HS-27A (cell line): ENCODE measurements at places on chromosomes 3 and 15.

GRCh38 chr15:80985981-80986380, 3.6 kb downstream of the MESD start:
- no peak for DNase-seq

GRCh38 chr3:188446766-188447165, 292.8 kb downstream of the LPP start:
- no peak for DNase-seq

GRCh38 chr3:172268425-172268824, 179.8 kb downstream of the GHSR start:
- DNase-seq = no peak

- DNase-seq = no peak
Observed at GRCh38 chr3:160409812-160410610, 10.6 kb downstream of the SMC4 start.

DNA sequence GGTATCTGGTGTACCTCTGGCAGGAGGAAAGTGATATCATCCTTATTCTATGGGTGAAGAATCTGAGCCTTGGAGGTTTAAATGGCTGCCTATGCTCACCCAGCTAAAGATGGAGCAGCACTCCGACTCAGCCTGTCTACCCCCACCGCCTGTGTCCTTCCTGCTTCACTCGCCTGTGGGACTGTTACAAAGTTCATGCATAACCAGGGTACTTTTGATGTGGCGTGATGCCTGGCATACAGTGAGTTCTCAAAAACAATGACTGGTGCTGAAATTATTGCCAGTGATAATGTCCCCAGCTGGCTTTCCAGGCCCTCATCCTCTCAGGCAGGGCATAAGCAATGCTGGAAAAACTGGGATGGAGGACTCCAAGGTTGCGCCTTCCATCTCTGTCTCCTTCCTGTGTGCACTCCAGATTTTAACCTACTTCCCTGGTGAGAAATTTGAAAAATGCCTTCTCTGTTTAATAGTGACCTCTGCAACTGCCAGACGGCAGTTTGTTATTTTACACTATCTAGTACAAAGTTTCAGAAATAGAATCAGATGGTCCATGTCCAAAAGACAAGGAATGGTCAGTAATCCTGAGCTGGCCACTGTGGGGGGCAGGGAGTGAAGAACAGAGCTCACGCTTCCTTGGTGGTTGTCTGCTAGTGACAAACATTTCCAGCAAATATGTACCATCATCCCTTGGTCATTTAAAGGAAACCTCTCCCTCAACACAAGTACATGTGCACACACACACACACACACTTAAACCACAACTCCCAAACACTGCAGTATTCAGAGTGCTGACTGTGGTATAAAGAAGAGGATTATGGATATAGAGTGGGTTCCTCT, 86.5 kb upstream of the NMNAT3 start:
- DNase-seq = no peak

DNA sequence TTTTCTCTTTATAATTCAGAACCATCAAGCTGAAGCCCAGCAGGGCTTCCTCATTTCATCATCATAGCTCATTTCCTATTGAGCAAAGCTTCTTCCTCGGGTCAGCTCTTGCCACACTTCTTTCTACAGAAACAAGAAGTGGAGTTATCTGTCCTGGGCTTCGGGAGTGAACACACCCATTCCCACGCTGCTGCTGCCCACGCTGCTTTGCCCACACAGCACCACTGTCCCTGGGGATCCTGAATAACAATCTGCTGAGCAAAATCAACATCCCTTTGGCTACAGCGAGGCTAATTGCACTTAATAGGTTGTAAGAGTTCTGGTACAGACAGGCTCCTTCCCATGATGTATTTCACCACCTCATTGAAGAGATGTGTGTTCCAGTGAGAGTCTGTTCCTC, 23.7 kb downstream of the CEP19 start:
- no peak for DNase-seq

DNA sequence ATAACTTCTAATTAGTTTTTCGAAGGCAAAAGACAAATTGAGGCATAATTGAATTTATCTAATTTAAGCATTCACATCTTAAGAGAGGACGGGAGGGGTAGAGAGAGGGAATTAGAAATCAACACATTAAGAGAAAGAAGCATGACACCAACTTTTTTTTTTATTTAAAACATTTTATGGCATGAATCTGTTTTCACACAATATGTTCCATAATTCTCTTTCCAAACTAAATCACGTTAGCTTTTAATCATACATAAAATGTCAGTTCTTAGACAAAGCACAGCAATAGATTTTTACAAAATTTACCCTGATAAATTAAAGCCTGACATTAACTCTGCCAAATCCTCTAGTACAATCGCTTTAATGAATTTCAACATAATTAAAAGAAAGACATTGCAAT, 600.8 kb upstream of the ROBO1 start:
- no peak for DNase-seq

GRCh38 chr3:183822631-183823030, 2.7 kb downstream of the MAP6D1 start:
- no peak for DNase-seq

DNA sequence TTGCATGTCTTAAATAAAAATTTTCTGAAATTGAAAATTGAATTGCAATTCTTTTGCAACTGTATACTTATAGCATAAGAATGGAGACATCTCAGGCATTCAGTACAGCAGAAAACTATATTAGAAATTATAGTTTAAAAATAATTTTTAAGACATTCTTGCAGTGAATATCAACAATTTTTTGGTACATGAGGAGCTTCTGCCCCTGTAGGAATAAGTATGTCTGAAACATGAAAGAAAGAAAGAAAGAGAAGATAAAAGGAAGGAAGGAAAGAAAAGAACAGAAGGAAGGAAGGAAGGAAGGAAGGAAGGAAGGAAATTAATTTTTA, 165.0 kb downstream of the GMNC start:
- DNase-seq = no peak

DNA sequence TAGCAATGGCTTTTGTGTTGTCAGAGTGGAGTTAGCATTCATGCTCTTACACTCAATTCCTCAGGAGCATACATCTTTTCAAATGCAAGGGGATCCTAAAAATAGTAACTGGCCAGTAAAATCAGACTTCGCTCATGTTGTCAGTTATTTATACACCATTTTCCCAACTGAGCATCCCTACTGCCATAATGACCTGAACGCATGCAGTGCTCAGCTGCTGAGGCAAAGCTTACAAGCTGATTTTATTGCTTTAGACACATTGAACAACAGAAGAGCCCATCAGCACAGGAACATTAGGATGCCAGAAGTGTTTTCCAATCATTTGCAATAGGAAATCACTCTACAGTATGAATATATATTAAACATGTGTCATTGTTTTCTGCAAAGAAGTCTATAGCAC, 689.7 kb upstream of the BCHE start:
- no peak for DNase-seq

DNA sequence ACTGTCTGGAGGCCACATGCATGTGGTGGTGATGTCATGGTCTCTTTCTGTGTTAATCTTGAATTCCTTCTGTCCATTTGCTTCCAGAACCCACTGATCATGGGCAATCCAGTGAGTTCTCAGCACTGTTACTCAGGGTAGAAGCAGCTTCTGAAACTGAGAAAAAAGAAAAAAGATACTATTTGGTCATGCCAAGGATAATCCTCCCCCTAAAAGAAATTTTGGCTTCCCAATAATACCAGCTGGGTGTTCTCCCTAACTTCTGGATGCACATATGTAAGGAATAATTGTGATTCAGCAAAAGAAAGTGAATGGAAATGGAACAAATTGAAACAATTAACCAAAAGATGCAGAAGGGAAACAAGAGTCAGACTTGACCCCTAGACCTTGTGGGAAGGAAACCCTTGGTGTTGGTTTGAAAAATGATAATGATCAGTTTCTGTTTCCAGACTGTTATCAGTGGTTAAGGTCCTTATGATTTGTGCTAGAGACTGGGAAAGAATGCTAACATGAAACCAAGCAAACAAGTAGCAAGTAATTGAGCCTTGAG, 92.3 kb downstream of the RBMS3 start:
- peak; percentile 15 for DNase-seq

DNA sequence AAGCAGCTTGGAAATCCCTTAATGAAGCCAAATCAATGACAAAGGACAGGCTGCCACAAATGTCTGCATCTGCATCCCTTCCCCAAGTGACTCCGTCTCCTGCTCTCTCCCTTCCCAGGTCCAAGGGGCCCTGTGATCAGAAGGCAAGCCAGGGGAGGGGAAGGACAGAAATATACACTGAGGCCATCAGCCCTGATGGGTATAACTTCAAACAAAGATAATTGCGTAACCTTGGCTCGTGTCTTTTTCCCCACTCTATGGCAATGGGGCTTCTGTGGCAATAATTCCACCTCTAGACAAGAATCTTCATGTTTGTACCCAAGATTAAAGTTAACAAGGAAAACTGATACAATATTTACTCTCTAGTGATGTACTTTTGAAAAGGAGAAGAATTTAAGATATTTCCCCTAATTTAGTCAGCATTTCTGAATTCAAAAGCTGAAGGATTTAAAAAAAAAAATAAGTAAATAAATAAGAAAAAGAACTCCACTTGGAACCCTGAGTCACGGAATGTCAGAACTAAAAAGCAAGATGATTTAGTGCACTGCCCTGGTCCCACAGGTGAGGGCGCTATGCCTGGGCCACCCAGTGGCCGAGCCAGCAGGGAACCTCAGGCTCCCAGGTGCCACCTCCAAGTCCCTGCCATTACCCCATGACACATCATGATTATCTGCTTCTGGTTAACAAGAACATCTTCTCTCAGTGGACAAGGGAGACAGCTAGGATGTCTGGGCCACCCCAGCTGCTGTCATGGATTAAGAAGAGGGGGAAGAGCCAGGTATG, 154.5 kb downstream of the STT3B start:
- DNase-seq = no peak
